Stimulated activated CD8-positive, alpha-beta memory T cell treated with anti-CD3 and anti-CD28 coated beads, Interleukin-7, amount 100 ng/mL, for 4 hours (primary cell): ENCODE measurements at places on chromosomes 6 and 20.
A peak's percentile ranks its signal among the peaks of the same experiment; 100 is the strongest.

- no peak for DNase-seq
Measured at GRCh38 chr6:52010806-52011205, 76.6 kb downstream of the PKHD1 start.

DNA sequence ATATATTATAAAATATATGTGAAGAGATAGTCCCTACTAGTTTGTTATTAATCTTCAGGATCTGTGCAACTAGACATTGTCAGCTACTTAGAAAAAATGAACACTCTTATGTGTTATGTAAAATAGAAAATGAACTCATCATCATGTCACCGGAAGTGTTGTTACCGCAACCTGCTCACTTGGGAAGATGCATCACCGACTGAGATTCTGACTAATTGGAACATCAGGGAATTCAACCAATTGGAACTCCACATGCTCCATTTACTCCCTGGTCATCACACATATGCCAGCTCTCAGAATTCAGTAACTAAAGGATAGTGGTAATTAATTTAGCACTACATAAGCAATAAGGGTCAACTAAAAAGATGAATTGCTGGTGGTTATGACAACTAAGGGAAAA, 16.7 kb upstream of the B3GAT2 start:
- no peak for DNase-seq

DNA sequence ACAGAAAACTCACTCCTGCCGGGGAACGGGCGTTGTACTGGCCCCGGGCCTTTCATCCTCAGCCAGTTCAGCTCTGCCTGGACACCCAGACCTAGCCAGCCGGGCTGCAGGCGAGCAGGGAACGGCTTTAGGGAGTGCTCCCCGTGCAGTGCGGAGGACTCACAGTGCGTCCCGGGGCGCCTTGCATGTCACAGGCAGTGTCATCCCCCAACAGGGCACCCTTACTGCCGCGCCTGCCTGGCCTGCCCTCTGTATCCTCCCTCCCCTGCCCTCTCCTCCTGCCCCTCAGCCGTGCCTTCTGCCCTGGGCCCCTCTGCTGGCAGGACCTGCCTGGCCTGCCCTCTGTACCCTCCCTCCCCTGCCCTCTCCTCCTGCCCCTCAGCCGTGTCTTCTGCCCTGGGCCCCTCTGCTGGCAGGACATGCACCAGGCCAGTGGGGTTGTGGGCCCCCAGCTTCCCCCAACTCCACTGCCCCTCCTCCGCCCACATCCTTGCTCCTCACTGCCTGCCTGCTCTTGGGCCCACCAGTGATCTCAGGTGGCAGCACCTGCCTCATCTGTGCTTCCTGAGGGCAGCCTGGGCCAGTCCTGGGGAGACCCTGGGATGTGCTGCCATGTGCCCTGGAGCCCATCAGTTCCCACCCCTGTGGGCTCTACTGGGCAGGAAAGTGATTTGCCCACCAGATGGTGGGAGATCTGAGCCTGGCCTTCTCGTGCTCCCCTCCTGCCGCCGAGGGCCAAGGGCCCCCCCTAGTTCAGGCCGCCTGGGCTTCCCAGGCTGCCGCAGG, 43.0 kb downstream of the PYGB start:
- no peak for DNase-seq

- no peak for DNase-seq
Measured at GRCh38 chr20:41512624-41513023, 105.6 kb downstream of the CHD6 start.

DNA sequence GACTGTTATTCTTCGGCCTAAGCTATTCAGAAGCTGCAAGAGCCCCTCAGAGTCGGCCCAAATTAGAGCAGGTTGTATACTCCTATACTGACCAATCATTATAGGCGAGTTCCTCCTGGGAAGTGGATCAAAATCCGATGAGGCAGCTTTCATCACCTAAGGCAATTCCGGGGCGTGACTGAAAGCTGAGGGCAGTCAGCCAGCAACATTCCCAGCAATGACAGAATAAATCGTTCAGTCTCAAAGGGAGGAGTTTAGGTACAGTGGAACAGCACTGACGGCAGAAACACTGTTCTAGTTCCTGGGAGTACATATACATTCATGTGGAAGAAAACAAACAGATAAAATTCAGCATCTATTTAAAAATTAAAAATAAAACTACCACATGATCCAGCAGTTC, 10.8 kb downstream of the HLA-DQB2 start:
- DNase-seq: no peak

DNA sequence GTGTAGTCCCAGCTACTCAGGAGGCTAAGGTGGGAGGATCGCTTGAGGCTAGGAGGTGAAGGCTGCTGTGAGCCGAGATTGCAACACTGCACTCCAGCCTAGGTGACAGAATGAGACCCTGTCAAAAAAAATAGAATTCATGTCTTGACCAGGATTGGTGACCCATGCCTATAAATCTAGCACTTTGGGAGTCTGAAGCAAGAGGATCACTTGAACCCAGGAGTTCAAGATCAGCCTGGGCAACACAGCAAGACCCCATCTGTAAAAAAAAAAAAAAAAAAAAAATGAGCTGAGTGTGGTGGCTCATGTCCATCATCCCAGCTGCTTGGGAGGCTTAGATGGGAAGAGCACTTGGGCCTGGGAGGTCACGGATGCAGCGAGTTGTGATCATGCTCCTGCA, 34.3 kb downstream of the GINM1 start:
- DNase-seq: no peak

DNA sequence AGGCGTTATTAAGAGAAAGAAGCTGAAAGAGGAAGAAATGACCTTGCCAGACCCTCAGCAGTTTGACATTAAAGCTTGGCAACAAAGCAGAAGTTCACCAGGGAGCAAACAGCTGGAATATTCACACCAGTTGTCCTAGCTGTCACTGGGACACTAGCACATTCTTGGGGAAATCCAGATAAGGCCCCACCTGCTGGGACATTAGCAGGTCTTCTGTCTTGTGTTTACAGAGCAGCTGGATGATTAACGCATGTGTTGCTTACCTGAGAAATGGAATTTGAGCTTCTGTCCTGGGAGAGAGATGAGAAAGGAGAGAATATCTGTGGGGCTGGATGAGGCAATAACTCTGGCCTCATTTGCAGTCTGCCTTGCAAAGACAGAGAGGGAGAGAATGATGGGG, 137.6 kb upstream of the RIN2 start:
- no peak for DNase-seq

- no peak for DNase-seq
Measured at GRCh38 chr6:33164665-33165373, 27.4 kb downstream of the COL11A2 start.

- no peak for DNase-seq
Measured at GRCh38 chr6:12473494-12473893, 183.3 kb downstream of the EDN1 start.

DNA sequence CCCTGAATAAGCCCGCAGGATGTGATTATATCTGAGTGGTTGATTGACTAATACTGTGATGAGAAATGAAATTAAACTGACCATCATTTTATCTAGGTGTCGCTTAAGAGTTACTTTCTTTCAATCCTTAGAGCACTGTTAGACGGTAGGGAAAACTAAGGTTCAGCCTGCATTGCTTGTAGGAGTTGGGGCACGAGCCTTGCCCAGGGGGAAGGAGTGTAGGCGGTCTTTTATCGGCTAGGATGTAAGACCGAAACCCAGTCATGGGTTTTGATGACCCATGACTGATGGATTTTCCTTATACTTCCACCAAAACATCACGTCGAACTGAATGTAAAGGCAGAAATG, 392 bp upstream of the TASP1 start:
- DNase-seq: no peak

- no peak for DNase-seq
Measured at GRCh38 chr6:90173262-90173925, 123.2 kb downstream of the BACH2 start.

DNA sequence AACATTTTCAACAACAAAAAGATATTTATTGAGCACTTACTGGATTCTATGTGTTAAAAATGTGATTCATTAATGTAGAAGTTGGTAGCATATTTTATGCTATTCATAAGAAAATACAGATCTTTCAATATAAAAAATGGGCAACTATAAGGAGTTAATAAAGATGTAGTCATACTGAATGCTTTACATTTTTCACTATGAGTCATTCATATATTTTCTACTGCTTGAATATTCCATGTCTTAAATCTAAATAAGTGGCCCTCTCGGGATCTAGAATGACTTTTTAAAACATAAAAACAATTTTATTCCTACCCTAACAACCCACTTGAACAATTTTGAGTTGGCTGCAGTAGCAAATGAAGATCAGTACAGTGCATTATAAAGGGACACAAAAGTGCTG, 362.1 kb downstream of the PHF3 start:
- DNase-seq: no peak

DNA sequence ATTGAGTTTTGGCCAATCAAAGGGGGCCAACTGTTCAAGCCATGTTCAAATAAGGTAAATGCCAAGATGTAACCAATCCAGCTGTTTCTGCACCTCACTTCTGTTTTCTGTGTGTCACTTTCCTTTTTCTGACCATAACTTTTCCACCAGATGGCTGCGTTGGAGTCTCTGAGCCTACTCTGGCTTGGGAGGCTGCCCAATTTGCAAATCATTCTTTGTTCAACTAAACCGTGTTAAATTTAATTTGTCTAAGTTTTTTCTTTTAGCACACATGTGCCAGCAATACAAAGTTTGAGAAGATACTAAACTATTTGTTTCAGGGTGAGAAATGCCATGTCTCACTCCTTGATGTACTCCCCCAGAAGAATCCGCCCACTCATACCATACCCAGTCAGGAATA, 52.1 kb downstream of the IYD start:
- DNase-seq: no peak

DNA sequence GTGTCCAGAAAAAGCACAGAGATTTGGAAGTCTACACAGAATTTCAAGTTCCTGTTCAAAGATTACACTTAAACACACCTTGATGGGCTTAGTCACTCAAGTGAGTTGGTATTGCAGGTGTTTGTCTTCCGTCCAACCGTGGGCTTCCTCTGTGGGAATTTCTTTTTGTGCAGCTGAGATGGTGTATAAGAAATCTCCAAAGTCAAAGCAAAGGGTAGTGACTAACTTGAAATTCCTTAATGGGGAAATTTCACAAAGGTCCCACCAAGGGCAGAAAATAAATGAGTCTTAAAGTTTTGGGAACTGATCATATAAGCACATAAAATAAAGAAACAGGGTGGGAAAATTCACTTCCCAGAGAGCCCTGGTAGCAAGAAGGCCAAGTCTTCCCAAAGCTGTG, 102.0 kb upstream of the TNFAIP3 start:
- DNase-seq: no peak

- DNase-seq: no peak
Measured at GRCh38 chr6:548091-548490, 108.8 kb downstream of the HUS1B start.

- DNase-seq: no peak
Measured at GRCh38 chr6:66605971-66606370, 898.9 kb upstream of the EYS start.

- no peak for DNase-seq
Measured at GRCh38 chr6:4549556-4550226, 226.5 kb upstream of the CDYL start.

- DNase-seq: no peak
Measured at GRCh38 chr6:124953808-124954207, 8.4 kb upstream of the RNF217 start.

- no peak for DNase-seq
Measured at GRCh38 chr6:156824142-156824541, 47.0 kb downstream of the ARID1B start.

- no peak for DNase-seq
Measured at GRCh38 chr6:163706500-163707087, 292.1 kb downstream of the QKI start.

DNA sequence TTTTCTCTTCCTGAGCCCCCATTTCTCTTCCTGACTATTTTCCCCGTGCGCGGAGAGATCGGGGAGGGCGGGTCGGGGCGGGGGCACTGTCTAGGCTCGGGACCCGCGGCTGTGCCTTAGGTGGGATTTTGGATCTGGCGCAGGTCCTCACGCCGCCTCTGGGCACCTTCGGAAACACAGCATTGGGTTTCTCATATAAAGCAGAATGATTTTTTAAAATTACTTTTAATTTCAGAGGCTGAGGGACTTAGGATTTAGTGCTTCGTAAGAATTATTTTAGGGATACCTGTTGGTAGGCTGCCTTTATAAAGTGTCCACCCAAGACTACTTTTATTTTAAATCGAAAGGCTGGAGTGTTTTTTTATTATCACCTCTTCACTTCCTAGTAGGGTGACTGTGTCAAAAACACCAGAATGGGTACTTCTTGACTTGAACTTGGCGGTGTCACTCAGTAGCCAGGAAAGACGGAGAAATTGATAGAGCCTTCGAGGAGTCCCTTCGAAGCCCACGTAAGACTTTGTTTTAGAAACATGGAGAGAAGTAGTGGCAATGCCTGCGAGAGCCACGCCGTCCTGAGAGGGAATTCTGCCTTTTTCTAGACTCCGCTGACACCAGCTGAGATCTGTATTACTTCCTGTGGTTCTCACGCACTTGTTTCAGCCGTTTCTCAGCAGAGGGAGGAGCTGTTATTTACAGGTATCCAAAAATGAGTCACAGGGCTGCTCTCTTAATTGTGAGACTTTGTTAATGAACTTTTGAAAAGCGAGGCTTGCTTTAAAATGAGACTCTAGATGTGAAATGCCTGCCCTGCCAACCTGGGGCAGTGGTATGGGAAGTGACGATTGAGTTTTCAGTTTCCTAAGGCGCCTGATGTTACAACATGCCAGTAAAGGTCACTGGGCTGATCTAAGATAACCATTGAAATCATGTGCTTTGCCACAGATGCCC, 667 bp downstream of the STX11 start:
- peak; percentile 41 for DNase-seq

DNA sequence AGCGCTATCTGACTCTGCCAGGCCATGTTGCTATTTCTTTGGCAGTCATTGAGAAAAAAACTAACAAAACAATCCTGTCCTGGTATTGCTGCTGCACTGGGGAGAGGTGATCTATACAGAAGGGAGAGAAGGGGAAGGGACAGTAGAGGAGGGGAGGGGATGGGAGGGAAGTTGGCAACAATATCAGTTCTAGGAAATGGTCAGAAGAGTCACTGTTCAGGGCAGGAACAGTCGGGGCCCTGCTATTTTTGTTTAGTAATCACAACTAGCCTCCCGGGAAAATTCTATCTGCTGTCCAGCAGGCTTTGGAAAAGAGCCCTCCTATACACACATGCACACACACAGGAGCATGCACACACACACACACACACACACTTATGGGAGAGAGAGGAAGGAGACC, 142.3 kb upstream of the CARMIL1 start:
- no peak for DNase-seq

DNA sequence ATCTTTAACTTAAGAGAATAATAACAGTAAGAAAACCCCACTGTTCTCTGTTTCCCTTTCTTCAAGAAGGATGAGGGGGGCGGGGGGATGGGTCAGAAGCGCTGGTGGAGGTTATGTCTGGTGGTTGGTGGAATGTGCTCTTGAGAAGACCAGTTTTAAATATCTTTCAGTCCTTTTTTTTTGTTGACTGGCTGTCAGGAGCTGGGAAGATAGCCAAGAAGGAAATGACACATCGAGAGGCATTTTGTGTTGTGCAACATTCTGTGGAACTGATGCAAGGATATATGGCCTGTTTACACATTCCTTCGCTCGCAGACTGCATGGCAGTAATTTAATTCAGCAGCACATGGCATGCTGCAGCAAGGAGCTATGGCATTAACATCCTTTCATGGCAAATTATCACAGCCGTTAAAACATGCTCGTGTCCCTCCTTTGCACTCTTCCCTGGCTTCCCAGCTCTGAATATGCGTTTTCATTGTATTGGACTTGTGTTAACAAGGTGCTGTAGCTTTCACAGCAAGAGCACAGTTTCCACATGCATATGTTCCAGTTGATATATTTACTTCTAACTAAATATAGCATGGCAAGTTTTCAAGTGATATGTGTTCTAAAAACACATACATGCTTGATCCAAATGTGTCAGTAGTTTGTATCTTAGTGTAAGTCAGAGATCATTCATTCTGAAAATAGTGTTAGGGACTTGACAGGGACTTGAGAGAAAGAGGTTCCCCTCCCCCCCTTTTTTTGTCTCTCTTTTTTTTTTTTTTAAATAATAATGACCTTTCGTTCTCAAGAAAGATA, 68.2 kb upstream of the SUPT3H start:
- no peak for DNase-seq
